ENCODE measurements at places on chromosomes 13 and 19. TPM values are rescaled to one million over a fixed set of nuclear protein-coding genes. Genes with fewer than 3 reads are reported as not detected.

POLR1G gene
- total RNA-seq, result 9.1 TPM

PRX gene
- total RNA-seq, result 5.0 TPM

SYT5 gene
- total RNA-seq, result not detected

ARHGAP45 gene
- 0.67 TPM for total RNA-seq

LILRB4 gene
- not detected for total RNA-seq

DNA sequence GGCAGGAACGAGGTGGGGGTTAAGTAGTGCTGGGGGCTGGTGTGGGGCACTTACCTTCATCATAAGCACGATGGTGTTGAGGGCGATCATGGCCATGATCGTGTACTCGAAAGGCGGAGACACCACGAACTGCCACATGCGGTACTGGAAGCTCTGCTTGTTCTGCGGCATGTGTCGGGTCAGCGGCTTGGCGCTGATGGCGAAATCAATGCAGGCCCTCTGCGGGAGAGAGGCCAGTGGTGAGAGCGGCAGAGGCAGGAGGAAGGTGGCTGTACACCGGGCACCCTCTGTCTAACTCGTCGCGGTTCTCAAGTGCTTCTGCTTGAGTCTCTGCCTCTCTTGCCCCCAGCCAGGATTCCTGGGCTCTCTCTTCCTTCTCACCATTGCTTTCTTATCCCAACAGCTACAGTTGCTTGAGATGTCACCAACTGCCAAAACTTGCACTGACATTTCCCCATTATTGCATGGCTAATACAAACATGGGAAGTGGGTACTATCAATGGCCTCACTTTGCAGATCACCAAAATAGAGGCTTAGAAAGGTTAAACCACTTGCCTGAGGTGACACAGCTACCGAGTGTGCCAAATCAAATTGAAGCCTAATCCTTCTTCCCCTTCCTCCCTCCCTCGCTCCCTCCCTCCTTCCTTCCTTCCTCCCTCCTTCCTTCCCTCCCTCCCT, 105.0 kb downstream of the IER2 start:
- peaks cover 26% of the 10 kb centered on the region for H3K27me3 ChIP-seq
- DNase-seq, result no peak
- no peak overlapping the region for H3K27ac ChIP-seq

GRCh38 chr19:36963280-36963679, 47.1 kb downstream of the ZNF568 start:
- H3K4me3 ChIP-seq, result no peak overlapping the region
- no peaks in the 10 kb centered on the region for H3K4me1 ChIP-seq
- H3K27ac ChIP-seq, result no peak overlapping the region
- DNase-seq, result no peak
- no peaks in the 10 kb centered on the region for H3K27me3 ChIP-seq

- H3K4me1 ChIP-seq, result no peaks in the 10 kb centered on the region
- no peaks in the 10 kb centered on the region for H3K36me3 ChIP-seq
- DNase-seq, result no peak
- peaks cover 15% of the 10 kb centered on the region for H3K27me3 ChIP-seq
- H3K27ac ChIP-seq, result no peak overlapping the region
- no peak overlapping the region for H3K4me3 ChIP-seq
Observed at GRCh38 chr13:32115066-32115465, 83.5 kb downstream of the FRY start.

DNA sequence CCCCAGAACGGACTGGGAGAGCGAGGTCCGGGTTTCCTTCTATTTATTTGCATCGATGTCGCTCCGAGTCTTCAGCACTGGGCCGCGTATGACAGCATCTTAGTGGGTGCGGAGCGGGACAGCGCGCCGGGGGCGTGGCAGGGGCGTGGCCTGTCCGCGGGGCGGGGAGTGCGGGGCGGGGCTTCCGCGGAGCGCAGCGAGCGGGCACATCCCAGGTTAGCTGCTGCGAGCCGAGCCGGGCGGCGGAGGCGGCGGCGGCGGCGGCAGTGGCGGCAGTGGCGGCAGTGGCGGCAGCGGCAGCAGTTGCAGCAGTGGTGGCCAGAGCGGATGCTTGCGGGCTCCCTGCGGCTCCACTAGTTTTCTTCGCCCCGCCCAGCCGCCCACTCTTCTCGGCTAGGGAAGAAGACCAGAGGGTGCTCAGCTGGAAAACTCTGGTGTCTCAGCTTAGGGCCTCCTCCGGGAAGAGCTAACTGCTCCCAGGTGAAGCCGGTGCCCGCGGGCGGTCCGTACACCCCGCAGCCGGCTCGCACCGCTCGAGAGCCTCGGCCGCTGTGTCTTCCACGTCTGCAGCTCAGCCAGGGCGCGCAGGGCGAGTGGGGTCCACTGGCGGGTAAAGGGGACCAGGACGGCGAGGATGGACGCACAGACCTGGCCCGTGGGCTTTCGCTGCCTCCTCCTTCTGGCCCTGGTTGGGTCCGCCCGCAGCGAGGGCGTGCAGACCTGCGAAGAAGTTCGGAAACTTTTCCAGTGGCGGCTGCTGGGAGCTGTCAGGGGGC, at the start of gene GPC5:
GPC5 (plus strand) TSS at position 209 of the 776 bp plus-strand sequence.
- no peaks in the 10 kb centered on the region for H3K36me3 ChIP-seq
- peak within 1 kb of the TSS; percentile 77 for H3K4me3 ChIP-seq
- H3K27me3 ChIP-seq, result peaks cover 29% of the 10 kb centered on the region
- DNase-seq, result peak; percentile 92
- peaks cover 24% of the 10 kb centered on the region for H3K4me1 ChIP-seq
- no peak within 1 kb of the TSS for H3K27ac ChIP-seq

DNA sequence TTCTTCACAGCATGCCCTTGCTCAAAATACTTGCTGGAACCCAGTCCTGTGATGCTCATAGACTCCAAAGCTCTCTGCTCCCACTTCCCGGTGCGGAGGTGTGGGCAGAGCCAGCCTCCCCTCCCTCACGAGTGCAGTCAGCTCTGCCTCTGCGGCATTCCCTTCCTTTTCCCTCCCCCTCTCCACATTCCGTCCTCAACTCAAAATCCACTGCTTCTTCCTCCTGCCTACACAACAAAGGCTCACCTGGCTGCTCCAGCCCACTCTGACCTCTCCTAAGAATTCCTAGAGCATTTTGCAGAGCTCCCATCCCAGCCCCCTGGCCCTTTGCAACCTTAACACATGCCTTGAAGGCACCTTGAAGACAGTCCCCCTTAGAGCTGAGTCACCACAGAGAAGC, 527.9 kb downstream of the MYO16 start:
- no peaks in the 10 kb centered on the region for H3K36me3 ChIP-seq
- peaks cover 82% of the 10 kb centered on the region for H3K4me1 ChIP-seq
- H3K4me3 ChIP-seq, result peak overlapping the region; percentile 59
- H3K27me3 ChIP-seq, result no peaks in the 10 kb centered on the region

GRCh38 chr19:8240274-8241229, 31.4 kb downstream of the CERS4 start:
- H3K36me3 ChIP-seq, result no peaks in the 10 kb centered on the region
- peaks cover 19% of the 10 kb centered on the region for H3K4me1 ChIP-seq
- peak overlapping the region; percentile 12 for H3K4me3 ChIP-seq
- H3K27ac ChIP-seq, result no peak overlapping the region
- DNase-seq, result peak; percentile 90
